ENCODE measurements at places on chromosomes 2 and 18.
A peak's percentile ranks its signal among the peaks of the same experiment; 100 is the strongest.

DNA sequence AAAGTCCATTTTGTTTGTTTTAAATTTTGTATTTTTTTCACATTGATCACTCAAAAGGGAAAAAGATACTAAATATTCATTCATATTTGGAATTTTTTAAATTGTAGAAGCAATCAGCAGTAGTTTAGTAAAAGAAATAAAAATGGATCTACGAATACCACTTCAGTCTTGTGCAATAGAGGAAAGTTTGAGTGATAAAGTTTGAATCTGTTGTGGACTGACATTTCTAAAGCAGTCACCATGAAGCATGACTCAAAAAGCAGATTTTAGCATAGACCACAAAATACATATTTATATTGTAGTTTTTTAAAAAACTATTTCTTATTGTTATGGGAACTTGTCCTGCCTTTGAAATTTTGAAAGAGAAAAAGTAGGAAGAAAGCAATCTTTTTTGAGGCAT is 520.5 kb upstream of the ZEB2 start:
- no peak for DNase-seq

GRCh38 chr18:21194871-21195771 is 46.9 kb upstream of the GREB1L start:
- DNase-seq: peak; percentile 31

DNA sequence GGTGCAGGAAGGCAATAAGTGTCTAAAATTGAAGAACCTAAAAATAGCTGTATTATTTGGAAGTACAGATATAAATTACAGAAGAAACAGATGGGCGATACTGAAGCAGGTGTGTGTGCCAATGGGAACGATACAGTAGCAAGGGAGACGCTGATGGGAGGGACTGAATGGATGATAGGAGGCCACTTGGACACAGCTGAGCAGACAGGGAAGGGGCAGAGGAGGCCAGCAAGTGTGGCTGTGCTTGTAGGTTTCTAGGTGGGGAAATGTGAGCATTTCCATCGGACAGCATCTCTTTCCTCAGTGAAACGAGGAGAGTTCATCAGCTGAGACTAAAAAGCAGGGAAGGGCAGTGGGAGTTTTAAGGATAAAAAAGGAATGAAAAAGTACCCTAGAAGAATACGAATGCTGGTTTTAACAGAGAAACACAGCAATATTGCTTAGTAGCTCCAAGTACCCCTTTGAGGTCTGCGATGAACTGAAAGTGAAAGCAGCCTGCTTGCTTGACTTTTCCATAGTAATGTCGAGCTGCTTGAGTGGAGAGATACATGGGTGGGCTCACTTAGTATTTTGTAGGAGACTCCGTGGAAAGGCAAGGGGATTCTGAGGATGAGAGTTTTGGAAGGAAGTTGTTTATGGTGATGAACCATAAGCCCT is 91.7 kb upstream of the EPC2 start:
- no peak for DNase-seq

GRCh38 chr2:20448246-20448976 is 1.5 kb downstream of the RHOB start:
- no peak for DNase-seq

- no peak for DNase-seq
These were observed 287.7 kb downstream of the NBAS start for GRCh38 chr2:15273452-15273851.

DNA sequence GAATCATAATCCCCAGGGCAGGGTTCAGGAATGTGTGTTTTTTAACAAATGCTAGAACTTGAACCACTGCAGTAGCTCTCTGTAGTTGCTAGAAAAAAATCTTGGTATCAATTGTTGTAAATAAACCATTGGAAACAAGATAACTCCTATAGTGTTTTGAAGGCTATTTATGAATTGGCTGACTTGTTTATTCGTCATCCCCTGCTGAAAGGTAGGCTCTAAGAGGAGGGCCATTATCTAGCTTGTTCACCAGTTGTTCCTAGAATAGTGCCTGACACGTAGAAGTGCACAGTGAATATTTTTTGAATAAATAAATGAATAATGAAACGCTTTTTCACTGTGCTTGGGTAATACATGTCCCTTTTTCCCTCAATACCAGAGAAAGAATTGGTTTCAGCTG is 211.4 kb downstream of the BABAM2 start:
- DNase-seq: no peak

DNA sequence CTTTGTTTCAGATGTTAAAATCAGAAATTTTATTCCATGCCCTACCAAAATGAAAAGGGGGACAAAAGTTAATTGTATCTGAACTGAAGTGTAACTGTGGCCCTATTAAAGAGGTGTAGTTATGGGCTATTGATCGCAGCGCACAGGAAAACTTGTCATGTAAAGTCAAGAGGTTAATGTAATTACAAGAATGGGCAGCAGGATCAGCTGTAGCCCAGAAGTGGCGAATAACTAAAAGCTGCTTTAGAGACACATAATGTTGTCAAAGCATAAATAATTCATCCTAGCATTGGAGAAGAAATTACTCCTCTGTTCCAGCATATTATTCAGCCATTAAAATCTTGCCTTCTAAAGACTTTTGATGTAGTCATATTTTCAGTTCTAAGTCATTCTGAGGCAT is 211.8 kb downstream of the EPHA4 start:
- DNase-seq: no peak

- no peak for DNase-seq
These were observed 106.5 kb downstream of the GALNT3 start for GRCh38 chr2:165687426-165688002.

GRCh38 chr2:85769983-85770362 is 16.2 kb downstream of the ATOH8 start:
- no peak for DNase-seq

DNA sequence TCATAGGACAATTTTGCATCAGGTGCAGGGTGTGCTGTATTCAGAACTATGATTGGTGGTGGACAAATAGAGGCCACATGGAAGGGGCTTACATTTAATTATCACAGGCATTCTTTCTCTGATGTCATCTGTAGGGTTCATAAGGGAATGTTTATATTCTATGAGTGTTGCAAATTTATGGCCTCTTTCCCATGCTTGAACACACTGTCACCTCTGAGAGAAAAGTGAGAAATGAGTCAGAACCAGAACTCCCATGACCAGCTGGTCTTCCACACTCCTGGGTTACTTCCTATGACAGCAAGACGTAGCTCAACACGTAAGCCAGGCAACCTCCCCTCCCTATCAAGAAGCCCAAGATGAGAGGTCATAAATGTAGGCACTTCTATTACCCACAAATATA is 310.8 kb downstream of the PIEZO2 start:
- DNase-seq: no peak

DNA sequence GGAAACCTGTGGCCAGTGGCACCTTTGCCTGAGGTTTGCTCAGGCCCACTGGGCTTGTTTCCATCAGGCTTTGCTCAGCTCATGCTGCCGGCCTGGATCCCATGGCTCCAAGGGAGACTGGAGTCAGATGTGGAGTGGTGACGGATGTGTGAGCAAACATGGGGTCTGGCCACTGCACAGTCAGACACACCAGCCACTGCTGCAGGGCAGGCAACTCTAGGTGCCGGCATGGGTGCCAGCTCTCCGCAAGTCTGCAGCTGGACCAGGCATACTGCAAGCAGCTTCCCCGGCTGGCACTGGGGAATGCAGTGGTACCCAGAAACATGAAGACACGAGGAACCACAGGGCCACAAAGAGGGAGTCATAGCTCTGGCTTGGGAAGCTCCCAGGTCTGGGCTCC is 37.4 kb downstream of the TDRD15 start:
- DNase-seq: no peak

DNA sequence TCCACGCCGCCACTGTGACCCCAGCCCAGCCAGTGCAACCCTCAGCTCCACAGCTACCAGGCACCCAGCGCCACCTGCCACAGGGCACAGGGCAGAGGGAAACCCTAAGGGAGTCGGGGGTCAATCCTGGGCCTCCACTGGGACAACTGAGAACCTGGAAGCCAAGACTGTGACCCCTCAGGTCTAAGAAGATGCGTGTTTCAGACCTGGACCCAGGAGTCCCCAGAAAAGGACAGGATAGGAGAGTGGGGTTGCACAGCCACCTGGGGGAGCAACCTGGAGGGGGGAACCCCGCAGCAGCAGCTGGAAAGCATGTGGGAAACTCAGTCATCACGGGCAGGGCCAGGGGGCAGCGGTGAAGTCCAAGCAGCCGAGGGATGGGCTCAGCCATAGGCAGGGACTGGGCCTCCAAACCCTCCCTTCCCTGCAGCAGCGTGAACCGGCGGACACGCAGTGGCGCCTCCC is 4.1 kb downstream of the ESPNL start:
- no peak for DNase-seq

- no peak for DNase-seq
These were observed 59.3 kb upstream of the SPP2 start for GRCh38 chr2:233991196-233991595.

DNA sequence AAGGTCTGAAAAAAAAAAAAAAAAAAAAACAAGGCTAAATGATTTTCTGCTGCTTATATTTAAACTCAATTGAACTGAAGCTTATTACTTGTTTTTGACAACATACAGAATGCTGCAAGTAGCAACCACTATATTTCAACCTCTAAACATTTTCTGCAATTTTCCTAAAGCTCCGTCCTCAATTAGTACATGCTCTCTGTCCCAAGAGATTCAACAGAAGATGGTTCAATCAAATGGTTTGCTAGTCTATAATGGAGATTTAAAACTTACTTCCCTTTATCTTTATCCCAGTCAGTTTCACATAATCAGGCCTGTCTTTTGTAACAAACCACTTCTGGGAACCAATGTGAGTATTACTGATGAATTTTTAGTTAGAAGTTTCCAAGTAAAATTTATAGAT is 485.1 kb upstream of the CDH7 start:
- no peak for DNase-seq

- DNase-seq: no peak
These were observed 118.9 kb downstream of the LPIN1 start for GRCh38 chr2:11865378-11865777.

DNA sequence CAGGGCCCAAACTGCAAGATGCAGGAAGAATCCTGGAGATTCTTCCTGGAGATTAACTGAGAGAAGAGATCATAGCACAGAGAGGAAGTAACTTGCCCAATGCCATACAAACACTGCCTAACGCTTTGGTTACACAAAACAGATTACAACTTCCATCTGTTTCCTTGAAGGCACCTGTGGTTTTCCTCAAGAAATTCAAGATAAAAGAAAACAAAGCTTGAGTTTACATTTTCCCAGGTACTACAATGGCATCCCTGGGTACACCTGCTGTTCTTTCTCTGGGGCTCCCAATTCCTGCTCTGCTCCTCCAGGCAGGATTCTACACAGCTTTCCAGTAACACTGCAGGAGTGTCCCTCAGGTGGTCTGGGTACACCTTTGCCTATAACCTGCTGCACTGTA is 781.9 kb upstream of the ID2 start:
- no peak for DNase-seq

DNA sequence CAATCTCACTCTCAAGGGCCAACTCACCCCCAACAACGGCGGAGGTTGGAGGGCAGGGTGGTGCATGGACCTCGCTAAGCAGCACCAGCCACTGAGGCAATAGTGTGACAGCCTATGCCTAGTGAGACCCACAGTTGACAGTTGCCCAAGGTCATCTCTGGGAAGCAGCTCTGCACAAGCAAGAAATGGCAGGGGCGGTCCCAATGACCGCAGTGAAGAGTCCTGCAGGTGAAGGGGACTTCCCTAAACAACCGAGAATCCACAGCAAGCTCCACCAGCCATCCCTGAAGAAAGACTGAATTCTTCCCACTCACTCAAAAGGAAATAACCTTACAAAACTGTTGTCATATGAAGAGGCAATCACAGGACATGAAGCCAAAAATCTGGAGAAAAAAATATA is 313.4 kb upstream of the ID2 start:
- no peak for DNase-seq

DNA sequence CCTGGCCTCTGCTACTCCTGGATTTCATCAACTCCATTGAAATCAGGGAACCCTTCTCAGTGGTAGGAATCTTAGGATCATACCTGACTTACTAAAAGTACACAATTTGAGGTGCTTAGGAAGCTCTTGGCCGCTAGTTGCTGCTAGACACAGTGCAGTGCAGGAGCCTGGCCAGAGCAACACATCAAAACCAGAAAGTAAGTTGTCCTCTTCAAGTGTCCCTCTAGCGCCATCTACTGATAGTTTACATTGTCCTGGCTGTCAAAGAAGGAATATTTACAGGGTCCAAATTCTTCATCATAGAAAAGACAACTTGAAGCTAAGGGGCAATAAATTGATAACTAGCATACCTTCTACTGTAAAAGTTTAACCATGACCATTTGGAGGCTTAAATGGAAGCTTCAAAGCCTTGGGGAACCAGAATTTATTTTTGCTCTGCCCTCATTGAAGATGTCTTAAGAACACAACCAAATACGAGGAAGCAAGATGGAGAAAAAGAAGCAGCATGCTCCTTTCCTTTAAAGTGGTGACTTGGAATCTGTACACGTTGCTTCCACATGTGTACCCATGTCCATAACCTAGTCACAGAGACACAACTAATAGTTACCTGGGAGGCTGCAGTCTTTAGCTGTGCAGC is 889.1 kb upstream of the GCFC2 start:
- DNase-seq: peak; percentile 86

GRCh38 chr2:234536178-234536965 is 39.5 kb upstream of the ARL4C start:
- no peak for DNase-seq

DNA sequence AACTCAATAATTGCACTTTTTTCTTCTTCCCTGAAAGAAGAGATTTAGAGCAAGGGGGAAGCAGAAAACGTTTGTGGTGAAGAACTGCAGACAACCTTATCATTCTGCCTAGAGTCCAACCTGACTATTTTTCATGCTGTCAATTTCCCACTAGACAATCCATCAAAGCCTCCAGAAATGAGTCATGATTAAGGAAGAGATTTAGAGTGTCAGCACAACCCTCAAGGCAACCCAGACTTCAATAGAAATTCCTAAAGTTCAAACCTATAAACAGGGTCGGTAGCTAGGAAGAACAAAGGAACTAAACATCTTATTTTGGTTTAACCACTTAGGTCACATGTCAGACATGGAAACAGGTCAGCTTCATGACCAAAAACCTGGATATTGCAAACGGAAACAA is 86.9 kb downstream of the SLC25A12 start:
- DNase-seq: no peak

GRCh38 chr18:14933049-14933851 is 185.3 kb downstream of the ANKRD30B start:
- no peak for DNase-seq

- peak; percentile 22 for DNase-seq
These were observed 103.3 kb downstream of the EXOC6B start for GRCh38 chr2:72722492-72723070.
